NCI-H1694 (cell line): ENCODE measurements at places on chromosomes 11 and 22.

DNA sequence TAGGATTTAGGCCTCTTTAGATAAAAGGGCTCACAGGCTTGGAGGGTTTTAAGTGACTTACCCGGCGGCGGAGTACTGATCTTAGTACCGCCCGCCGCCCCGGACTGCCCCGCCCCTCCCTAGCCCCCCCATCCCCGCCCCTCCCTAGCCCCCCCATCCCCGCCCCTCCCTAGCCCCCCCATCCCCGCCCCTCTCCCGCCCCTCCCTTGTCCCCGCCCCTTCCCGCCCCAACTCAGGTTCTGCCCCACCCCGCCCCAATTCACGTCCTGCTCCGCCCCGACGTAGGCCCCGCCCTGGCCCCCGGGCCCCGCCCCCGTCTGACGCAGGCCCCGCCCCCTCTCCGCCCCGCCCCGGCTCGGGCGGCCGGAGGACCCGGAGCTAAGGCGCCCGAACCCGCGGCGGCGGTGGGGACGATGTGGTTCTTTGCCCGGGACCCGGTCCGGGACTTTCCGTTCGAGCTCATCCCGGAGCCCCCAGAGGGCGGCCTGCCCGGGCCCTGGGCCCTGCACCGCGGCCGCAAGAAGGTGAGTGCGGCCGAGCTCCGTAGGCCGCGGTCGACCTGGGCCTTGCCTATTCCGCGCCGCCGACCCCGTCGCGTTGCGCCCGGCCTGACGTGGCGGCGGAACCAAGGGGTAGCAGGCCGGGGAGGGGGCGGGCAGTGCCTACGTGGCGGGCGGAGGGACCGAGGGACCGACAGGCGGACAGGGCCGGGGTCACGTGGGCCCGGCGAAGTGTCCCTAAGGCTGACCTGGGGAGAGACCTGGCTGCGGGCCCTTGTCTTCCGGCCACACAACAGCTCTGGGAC, at the start of gene SCYL1:
TSS of gene SCYL1 (plus strand) at position 343 of the 805 bp plus-strand sequence. CDS start at position 414, 71 bp downstream.
- peak; percentile 32 for DNase-seq

DNA sequence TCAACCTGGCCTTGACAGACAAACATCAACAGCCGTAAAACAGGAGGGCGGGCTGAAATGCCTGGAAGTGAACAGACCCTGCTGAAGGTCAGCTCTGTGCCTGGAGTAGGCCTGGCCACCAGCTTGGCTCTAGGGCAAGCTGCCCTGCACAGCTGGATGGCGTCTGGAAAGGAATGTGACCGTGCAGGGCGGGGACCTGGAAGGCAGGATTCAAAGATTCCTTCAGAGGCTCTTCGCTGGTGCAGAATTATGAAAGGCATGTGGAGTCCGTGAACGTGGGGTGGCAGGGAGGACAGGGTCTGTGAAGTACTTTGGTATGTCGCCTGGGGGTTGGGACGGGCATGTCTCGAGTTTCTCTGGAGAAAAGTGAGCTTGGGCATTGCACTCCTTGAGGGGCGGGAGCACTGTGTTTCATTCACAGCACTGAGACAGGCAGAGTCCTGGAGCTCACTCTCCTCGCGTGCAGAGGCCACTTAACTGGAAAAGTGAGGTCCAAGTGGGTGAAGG, 1.5 kb downstream of the EHD1 start:
- DNase-seq: no peak

- no peak for DNase-seq
Measured at GRCh38 chr22:37379085-37379484, 48.2 kb downstream of the ELFN2 start.

GRCh38 chr11:47991266-47991830, 11.0 kb downstream of the PTPRJ start:
- no peak for DNase-seq

DNA sequence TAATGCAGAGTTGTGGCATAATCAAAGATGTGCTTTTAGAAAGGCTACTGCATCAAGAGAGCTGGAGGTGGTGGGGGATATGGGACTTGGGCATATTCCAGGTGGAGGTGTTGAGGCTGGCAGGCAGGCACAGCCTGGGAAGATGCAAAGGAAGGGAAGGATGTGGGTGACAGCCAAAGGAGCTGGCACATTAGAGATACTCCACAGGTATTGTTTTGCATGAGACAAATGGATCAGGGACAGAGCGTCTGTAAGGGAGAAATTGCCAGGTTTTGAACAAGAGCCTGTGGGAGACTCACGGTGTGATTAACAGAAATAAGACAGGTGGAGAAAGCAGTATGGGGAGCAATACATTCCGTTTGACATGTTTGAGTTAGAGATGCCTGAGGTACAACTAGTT, 263.7 kb downstream of the NELL1 start:
- DNase-seq: no peak

- no peak for DNase-seq
Measured at GRCh38 chr11:61516191-61516590, 7.6 kb downstream of the LRRC10B start.
